Common myeloid progenitor, CD34-positive (primary cell): ENCODE measurements at places on chromosomes 6 and 20.
A peak's percentile ranks its signal among the peaks of the same experiment; 100 is the strongest.

GRCh38 chr20:62836967-62837490 is 20.2 kb downstream of the COL9A3 start:
- H3K4me1 ChIP-seq = peaks cover 11% of the 10 kb centered on the region
- H3K27me3 ChIP-seq = no peaks in the 10 kb centered on the region
- no peak overlapping the region for H3K4me3 ChIP-seq

- no peaks in the 10 kb centered on the region for H3K4me1 ChIP-seq
- no peaks in the 10 kb centered on the region for H3K36me3 ChIP-seq
- peak; percentile 25 for DNase-seq
- no peak overlapping the region for H3K27ac ChIP-seq
- no peak overlapping the region for H3K4me3 ChIP-seq
- H3K27me3 ChIP-seq = no peaks in the 10 kb centered on the region
These were observed 446.1 kb upstream of the MARCKS start for GRCh38 chr6:113411011-113411410.

DNA sequence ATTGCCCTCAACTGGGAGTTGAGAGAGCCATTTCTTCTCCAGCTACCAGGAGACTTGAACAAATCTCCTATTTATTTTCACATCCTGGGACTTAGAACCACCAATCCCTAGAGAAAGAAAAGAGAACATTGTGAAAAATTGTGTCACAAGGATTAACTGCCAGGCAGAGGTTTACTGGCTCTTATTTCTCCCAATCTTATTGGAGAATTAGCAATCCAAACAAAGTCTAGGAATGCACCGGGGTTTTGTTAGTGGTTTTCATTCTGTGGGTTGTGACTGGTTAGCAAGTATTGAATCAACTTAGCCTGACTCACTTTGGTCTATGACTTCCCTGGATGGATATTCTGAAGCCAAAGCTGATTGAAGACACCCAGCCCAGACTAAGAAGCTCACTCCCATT is 21.2 kb upstream of the ENPP5 start:
- H3K4me3 ChIP-seq = no peak overlapping the region
- no peak overlapping the region for H3K27ac ChIP-seq
- no peaks in the 10 kb centered on the region for H3K4me1 ChIP-seq
- no peak for DNase-seq
- H3K27me3 ChIP-seq = no peaks in the 10 kb centered on the region
- no peaks in the 10 kb centered on the region for H3K36me3 ChIP-seq

- no peak for DNase-seq
- no peaks in the 10 kb centered on the region for H3K36me3 ChIP-seq
- H3K4me1 ChIP-seq = no peaks in the 10 kb centered on the region
- no peaks in the 10 kb centered on the region for H3K27me3 ChIP-seq
- H3K27ac ChIP-seq = no peak overlapping the region
- H3K4me3 ChIP-seq = no peak overlapping the region
These were observed 44.2 kb upstream of the ZMYND8 start for GRCh38 chr20:47400685-47401084.

DNA sequence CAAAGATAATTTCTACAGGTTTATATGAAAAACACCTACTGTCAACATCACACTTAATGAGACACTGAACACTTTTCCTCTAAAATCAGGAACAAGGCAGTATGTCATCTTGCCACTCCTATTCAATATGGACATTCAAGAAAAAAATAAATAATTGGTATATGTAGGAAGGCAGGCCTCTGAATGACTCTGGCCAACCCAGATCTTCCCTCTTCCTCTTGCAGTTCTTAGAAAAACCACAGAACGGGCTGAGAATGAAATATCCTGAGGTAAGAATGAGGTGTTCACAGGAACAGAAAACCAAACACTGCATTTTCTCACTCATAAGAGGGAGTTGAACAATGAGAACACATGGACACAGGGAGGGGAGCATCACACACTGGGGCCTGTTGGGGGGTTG is 1207.2 kb upstream of the CITED2 start:
- H3K27ac ChIP-seq = no peak overlapping the region
- no peaks in the 10 kb centered on the region for H3K36me3 ChIP-seq
- no peak overlapping the region for H3K4me3 ChIP-seq
- no peaks in the 10 kb centered on the region for H3K27me3 ChIP-seq

DNA sequence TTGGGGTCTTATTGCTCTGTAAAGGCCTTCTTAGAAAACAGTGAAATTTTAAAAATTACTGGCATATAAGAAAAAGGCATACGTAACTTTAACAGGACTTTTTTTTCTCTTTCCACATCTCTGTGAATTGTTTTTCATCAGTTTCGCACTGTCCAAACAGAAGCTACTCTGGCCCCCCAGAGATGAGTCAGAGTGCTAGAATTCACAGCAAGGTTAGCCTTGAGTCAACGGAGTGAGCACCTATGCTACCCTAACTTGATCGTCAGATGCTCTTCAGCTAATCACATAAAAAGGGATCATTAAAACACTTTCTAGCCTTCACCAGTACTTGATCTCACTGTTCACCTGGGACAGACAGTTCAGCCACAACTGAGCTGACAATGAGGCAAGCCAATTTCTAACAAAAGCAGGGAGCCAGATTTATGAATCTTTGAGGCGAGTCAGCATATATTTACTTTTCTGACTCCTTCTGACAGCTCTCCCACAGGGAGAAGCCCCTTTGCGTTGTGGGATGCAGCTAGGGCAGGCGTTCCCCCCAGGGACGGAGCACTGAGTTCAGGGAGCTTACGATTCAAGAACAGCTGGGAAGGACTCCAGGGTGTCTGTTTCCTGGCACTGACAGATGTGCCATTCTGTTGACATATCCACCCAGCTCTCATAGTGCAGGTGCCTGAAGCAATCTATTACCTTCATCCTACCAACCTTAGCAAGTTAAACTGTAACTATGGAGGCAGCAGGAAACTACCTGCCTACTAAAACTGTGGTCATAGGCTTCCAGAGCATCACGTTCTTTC is 46.4 kb upstream of the SPDEF start:
- H3K4me3 ChIP-seq = no peak overlapping the region
- no peak for DNase-seq
- no peak overlapping the region for H3K27ac ChIP-seq
- peaks cover 40% of the 10 kb centered on the region for H3K36me3 ChIP-seq
- H3K4me1 ChIP-seq = no peaks in the 10 kb centered on the region

DNA sequence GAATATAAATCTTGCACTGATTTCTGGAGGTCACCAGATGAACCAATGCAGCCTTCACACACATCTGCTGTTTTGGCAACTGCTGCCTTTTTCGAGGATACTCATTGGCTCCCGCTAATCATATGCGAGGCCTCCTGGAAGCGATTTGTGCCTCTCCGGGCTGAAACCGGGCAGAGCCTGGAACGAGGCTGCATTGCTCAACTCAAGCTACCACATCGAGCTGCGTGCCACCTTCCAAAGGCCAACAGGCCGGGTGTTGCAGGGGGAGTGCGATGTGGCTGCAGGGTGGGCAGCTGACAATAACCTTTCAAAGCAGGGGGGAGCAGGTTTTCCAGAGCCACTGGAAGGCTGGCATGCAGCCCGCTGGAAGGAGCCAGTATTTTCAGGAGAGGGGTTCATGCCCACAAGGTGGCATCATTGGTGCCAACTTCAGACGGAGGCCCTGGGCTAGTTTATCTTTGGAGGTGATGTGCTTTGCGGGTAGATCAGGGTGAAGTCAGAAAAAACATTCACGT is 122.6 kb upstream of the IFNGR1 start:
- H3K4me3 ChIP-seq = no peak overlapping the region
- peaks cover 6% of the 10 kb centered on the region for H3K4me1 ChIP-seq
- no peaks in the 10 kb centered on the region for H3K27me3 ChIP-seq
- peak; percentile 15 for DNase-seq
- H3K36me3 ChIP-seq = no peaks in the 10 kb centered on the region

DNA sequence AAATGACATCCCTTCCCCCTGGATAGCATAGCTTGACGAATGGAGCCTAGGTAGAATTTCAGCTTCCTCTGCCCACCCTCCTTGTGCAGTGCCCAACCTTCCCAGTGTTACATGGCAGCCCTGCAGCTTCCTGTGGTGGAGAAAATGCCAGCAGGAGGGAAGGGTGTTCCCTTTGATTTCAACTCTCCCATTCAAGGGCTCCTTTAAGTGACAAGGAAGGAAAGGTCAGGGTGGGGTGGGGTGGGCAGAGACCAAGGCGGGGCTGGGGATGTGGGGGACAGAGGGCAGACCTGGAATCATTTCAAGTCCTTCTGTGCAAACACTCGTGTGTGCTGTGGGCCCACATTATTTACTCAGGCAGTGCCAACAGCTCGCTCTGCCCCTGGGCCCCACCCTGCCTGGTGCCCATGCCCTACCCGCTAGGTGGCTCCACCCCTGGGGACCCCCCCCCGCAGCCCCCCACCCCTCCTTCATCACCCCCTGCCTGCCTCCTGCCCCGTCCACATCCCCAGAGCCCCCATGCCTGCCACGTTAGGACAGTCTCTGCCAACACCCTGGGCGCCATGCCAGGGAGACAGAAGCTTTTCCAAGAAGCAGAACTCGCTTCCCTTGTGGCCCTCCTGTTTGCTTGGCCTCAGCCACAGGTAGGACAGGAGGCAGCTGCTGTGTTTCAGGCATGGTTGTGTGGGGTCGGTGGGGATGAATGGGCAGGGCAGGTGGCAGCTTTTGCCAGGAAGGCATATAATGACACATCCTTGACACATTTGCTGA is 9.4 kb downstream of the SPDEF start:
- no peaks in the 10 kb centered on the region for H3K4me1 ChIP-seq
- H3K27me3 ChIP-seq = no peaks in the 10 kb centered on the region
- no peak overlapping the region for H3K4me3 ChIP-seq
- no peaks in the 10 kb centered on the region for H3K36me3 ChIP-seq
- peak; percentile 57 for DNase-seq
